Stimulated activated CD8-positive, alpha-beta memory T cell treated with anti-CD3 and anti-CD28 coated beads, Interleukin-12 subunit alpha, Interleukin-12 subunit beta, amount 100 ng/mL, for 1 hour (primary cell): ENCODE measurements at places on chromosomes 1 and 21.
A peak's percentile ranks its signal among the peaks of the same experiment; 100 is the strongest.

DNA sequence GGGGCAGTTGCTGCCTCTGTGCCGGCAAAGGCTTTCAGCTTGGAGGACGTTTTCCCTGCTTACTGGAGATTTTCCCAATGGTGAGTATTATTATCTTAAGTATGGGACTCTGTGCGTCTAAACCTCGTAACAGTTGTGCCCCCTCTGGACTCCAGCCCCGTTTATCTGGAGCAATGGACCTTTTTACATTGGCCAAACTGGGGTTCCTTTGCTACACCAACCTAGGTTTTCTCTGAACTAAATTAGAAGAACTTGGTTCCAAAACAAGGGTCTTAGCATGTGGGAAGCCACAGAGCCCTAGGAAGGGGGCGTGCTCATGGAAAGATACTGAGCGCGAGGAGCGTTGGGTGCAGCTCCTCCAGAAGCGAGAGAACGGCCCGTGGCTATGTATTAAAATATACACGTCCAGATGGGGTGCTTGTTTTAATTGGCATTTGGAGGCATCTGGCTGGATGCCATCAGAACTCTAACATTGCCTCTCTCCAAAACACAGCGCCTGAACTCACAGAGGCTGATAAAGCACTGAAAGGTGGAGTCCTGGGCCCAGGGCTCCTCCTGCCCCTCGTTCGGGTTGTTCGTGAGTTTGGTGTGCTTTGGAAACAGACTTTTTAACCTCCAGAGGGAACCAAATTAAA is 28.4 kb downstream of the POFUT2 start:
- DNase-seq: no peak

DNA sequence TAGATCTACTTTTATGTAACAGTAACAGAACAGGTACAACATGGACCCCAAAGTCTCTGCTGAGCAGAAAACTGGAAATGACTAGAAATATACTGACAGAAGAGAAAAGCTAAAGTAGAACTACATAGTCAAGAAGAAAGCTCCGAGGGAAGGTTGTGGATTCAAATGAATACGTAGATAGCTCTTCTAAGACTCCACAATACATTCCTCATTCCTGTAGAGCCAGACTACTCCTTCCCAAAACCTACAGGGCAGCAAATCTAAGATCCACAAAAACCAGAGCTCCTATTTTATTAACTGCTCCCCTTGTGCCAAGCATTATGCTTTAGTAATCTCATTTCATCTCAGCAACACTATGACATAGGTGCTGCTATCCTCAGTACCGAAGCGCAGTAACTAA is 35.2 kb downstream of the ARID4B start:
- DNase-seq: no peak

- no peak for DNase-seq
These were observed 100.2 kb downstream of the NRIP1 start for GRCh38 chr21:14964621-14965020.

DNA sequence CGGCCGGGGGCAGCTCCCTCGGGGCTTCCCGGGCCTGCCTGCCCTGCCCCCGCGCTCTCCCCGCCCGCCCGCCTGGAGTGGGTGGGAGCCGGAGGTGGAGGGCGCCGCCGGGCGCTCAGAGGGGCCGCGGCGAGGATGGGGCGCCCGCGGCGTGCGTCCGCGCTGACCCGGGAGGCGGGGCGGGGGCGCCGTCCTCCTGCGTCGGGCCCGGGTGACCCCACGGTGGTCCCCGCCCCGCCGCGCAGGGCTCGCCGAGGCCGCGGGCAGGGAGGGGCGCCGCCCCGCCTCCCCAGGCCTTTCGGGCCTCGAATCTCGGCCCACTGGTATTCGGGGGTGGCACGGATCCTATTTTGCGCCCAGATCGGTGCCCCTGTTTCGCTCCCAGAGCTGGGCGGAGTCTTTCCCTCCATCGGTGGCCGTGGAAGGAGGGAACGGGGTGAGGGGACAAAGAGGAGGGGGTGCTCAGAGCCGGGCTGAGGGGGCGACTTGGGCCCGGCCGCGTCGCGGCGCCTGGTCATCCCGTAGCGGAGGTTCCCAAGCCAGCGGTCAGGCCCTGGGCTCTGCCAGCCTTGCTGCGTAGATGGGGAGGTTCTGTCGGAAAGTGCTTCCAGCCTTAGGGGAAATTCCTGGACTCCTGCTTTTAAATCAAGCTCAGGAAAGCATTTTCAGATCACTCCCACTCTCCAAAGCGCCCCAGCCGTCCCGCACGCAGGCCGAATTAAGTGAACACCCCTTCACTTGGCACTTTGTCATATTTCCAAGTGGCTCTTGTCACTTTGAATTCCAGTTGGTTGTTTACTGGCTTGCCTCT is 545 bp downstream of the PATJ start:
- DNase-seq: no peak

DNA sequence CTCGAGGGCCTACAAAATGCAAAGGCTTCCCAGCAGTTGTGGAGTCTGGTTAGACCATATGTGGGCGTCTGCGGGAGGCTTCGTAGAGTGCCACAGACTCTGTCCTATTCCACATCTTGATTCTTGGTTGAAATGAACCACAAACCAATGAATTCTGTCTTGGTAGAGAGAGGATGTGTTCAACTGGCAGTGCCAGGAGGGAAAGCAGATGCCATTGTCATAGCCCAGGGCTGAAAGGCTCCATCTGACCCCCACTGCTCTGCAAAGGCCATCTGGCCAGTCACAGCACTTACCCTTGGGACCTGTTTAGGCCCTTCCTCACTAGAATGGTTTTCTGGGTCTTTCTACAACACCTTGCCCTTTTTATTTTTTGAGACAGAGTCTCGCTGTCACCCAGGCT is 22.1 kb downstream of the ACOT11 start:
- DNase-seq: no peak

GRCh38 chr1:243917177-243917862 is 67.3 kb upstream of the AKT3 start:
- no peak for DNase-seq

DNA sequence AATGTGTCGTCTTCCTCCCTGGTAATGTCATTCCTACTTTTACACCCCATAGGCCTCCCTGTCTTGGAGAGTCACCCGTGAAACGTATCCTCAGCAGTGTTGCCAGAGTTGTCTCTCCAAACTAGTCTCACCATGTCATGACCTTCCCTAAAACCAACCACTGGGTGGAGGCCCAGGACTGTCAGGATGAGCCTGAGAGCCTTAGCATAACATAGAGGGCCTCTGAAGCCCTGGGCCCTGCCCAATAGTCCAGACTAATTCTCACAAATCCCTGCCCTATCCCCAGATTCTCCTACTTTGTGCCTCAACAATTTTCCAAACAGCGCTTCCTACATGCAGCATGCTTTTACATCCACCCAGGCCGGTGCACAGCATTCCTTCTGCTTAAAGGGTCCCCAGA is 29.3 kb upstream of the HSD3B1 start:
- no peak for DNase-seq

DNA sequence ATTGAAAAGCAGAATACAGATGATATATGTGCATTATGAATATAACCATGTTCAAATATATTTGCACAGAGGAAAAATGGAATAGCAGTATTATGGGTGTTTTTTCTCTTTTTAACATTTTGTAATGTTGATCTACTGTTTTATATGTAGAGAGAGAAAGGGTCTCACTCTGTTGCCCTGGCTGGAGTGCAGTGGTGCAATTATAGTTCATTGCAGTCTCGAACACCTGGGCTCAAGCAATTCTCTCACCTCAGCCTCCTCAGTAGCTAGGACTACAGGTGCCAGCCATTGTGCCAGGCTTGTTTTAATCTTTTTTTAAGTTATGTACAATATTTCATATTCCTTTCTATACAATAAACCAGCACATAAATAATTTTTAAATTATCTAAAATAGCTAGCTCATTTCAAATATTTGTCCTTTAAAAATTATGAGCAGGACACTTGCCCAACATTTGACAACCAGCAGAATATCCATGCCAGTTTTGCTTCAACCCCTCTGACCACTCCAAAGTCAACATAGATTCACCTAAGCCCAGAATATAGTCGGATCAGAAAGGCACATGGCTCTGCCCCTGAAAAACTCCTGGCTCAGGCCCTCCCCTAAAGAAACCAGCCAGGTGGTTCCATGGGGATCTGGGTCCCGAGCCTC is 29.8 kb downstream of the ZNF281 start:
- no peak for DNase-seq

- DNase-seq: no peak
These were observed 17.3 kb upstream of the RAP1A start for GRCh38 chr1:111602302-111602701.

DNA sequence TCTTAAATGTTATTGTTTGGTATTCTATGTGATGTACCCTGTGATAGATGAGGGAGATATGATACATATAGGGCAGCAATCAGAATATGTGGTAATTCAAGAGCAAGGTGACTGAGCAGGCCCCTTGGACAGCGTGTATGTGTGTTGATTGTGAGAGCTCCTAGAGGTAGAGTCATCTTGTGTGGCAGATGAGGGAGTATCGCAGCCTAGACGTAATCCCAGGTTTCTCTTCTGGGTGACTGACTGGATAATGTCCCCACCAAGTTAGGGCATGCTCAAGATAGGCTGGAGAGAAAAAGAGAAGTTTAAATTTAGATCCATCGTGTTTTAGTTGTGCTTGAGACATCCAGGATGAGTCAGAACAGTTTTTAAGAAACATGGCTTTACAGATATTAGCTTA is 185.3 kb downstream of the ZP4 start:
- DNase-seq: no peak

DNA sequence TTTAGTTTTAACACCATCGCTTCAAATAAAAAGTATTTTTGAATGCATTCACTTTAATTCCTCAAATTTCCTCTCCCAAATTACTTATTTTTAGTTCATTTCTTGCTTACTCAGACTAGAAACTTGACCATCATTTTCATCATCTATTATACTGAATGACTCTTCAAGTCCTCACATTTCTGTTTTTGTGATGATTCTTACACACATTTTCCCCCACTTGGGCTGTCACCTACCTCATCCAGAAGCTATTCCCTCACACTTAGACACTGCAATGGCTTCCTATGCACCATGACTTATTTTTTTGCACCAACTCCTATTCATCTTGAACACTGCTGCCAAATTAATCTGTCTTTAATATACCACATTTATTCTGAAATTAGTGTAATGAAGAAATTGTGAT is 239.6 kb upstream of the DUSP10 start:
- DNase-seq: no peak

- DNase-seq: no peak
These were observed 244.9 kb downstream of the DISC1 start for GRCh38 chr1:231871471-231871870.

DNA sequence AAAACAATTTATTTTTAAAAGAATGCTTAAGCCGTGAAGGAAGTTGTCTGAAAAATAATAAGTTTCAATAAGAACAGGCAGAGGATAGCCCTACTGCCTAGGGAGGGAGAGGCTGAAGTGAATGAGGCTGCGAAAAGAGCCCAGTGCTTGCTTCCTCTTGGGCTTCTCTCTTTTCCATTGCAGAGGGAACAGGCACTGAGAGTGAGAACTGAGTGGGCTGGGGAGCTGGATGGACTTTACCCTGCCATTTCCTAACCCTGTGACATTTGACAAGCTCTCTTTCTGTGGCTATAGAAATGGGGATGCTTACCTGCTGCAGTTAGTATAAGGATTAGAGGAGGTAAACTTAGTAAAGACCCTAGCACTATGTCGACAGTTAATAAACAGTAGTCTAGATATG is 30.0 kb downstream of the TENT5C start:
- DNase-seq: no peak

GRCh38 chr1:223669003-223669795 is 3.7 kb upstream of the CAPN8 start:
- no peak for DNase-seq

- no peak for DNase-seq
These were observed 41.5 kb downstream of the KRTAP10-1 start for GRCh38 chr21:44498280-44499210.

GRCh38 chr21:46041183-46041582 is 56.7 kb upstream of the COL6A2 start:
- no peak for DNase-seq

DNA sequence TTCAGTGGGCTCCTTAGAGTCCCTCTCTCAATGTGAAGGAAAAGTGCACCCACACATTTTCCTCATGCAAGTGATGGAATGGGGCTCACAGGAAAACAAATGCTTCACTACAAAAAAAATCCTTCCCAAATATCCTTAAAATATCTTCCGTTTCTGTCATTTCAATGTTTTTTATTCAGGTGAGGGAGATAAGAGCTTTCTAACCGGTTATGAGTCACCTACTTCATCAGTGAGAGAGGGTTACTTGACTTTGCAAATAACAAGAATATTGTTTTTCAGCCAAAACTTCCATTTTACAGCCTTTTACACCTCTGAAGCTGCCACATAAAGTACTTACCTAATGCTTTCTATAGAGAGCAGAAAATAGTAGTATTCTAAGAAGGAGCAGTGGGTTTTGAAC is 98.3 kb upstream of the CD55 start:
- no peak for DNase-seq

DNA sequence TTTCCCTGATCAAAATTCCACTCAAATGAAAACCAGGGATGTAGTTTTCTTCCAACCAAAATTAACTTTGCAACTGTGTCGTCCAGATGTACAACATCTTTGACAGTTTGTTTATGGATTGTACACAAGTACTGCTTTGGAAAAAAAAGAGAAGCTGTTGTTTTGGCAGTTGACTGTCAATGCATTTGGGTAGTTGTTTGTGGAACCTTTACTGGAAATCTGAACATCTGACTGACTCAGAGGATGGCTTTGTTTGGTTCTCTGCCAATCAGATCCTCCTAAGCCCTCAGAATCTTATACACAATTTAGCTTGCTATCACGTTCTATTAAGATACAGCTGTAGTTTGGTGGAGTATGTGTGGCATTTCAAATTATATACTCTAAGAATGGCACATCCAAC is 195.0 kb downstream of the KCNK2 start:
- DNase-seq: no peak

GRCh38 chr1:225464851-225465792 is 37.3 kb upstream of the LBR start:
- no peak for DNase-seq

DNA sequence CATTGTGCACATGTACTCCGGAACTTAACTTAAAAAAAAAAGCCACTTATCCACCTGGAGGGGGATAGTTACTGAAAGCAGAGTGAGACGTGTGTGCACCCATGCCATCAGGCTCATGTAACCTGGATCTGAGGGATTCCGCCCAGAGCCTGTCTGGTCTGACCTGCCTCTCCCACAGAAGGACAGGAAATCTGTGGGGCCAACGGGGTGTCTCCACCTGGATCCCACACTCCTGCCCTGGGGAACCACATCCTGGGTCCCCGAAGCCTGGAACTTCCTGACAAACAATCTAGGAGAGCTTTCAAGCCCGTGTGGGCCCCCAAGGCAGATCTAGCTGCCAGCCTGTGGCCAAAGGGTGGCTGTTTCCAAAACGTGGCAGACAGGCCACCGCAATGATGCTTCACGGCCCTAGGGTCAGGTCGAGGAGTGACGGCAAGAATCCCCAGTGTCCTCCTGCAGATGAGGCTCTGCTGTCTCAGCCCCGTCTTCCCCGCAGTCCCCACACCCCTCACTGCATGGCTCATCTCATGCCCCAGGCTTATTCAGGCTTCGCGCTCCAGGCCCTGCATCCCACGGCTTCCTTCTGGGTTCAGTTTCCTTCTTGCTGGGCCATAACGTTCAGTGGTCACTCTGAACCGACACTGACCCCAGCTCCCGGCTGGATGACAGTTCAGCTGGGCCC is 21.0 kb upstream of the PCBP3 start:
- DNase-seq: no peak

- DNase-seq: peak; percentile 52
These were observed 74.6 kb downstream of the USP24 start for GRCh38 chr1:55140546-55140983.

GRCh38 chr1:208131621-208132286 is 112.4 kb downstream of the PLXNA2 start:
- no peak for DNase-seq

- no peak for DNase-seq
These were observed 79.9 kb downstream of the TMEM53 start for GRCh38 chr1:44594353-44594752.
